ENCODE measurements at places on chromosomes 12 and 14.

GRCh38 chr12:94457311-94457710 lies 2.4 kb downstream of the CEP83 start:
- no peak for DNase-seq

DNA sequence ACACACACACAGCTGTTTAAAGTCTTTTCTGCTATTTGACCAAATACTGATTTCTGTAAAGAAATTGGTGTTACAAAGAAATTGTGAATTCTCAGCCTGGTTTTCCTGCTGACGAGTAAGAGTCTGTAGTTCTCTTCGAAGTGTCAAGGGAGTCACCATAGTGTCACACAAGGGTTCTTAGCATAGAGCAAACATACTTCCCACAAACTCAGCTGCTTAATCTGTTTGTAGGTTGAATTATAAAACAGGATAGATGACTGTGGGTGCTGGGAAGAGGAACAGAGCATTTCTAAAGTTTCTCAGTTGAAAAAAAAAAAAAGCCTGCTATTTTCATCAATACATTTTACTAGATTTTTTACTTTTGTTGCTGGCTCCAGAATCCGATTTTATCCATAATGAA lies 82.9 kb downstream of the FOXA1 start:
- DNase-seq = no peak

GRCh38 chr12:7156259-7157197 lies 26.4 kb downstream of the CLSTN3 start:
- no peak for DNase-seq

DNA sequence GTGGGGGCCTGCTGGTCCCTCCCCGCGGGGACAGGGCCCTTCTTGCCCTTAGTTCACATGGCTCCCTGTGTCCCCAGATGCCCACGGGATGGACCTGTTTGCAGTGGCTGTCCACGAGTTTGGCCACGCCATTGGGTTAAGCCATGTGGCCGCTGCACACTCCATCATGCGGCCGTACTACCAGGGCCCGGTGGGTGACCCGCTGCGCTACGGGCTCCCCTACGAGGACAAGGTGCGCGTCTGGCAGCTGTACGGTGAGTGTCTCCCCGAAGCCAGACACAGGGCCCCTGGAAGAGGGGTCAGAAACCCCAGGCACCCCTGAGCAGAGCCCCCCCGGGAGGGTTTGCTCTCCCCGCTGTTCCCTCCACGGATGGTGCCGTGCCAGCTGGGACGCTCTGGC lies 13.4 kb downstream of the MMP17 start:
- DNase-seq = no peak

Measured in astrocyte of the hippocampus (primary cell).